ENCODE measurements at places on chromosomes 12 and 14. TPM values are rescaled to one million over a fixed set of nuclear protein-coding genes. Genes with fewer than 3 reads are reported as not detected.

DNA sequence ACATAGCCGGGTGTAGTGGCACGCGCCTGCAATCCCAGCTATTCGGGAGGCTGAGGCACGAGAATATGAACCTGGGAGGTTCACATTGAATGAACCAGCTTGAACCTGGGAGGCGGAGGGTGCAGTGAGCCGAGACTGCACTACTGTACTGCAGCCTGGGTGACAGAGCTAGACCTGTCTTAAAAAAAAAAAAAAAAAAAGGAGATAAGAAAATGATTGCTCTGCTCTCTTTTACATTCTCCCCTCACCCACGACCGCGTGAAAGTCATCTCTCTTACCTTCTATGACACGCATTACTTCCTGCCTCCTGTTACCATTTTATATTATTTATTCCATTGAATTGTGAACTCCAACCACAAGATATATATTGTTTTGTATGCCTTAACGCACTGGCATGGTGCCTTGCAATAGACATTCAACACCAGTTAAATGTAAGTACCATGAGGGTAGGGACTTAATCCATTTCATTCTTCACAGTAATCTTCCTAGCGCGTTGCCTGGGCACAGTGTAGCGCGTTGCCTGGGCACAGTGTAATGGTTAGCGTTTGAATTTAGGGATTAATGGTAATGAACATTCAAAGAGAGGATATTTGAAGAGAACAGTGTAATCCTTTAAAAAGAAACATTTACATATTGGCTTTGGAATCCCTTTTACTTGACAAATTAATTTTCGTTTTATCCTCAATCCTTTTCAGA, 2.7 kb downstream of the RAP1B start:
- no peak for DNase-seq

RNASE4 gene
- 17.5 TPM for polyA plus RNA-seq

DNA sequence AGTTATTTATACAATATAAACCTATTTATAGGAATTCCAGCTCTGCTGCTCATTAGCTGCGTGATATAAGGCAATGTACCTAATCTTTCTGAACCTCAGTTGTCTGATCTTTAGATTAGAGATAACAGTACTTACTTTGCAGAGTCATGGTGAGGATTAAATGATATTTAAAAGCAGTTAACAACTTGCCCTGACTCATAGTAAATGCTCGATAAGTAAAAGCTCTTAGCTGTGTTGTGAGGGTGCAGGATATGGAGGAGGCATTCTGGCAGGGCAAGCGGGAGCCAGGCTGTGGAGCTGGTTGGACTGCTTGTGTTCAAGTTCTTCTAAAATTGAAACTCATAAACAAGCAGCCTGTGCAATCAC, 140.0 kb upstream of the PRICKLE1 start:
- DNase-seq = no peak

DNA sequence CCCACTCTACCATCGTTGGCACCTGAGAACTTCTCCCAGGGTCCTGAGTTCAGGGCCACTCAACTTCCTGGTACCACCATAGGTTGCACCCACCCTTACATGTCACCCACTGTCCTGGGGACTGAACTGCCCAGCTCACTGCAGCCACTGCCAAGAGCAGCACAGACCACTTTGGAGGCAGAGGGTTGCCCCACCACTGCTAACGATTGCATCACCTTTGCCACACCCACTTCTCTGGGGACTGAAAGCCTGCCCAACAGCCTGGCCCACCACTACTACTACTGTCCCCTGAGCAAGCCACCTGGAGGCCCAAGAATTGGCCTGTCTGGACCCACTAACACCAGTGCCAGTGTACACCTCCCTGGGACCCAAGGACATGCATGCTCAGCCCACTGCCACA, 27.6 kb downstream of the CACNA2D4 start:
- DNase-seq = no peak

DNA sequence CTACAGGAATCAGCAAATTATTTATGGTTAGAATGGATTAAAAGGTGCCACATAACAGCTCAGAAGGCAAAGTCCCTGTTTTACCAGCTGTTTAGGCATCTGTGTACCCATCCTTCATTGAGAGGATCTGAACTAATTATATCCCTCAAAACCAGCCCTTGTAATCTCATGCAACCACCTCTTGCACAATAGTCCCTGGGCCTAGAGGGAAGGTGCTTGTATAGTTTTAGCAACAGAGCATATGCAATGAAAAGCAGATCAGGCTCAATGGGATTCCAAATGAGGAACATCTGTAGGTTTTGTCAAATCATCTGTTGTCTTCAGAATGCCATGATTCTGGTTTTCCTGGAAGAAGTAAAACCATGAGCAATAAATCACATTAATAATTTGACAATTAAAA, 26.0 kb upstream of the GLIPR1L2 start:
- no peak for DNase-seq

Data from left renal pelvis (tissue), 4 donors.